ENCODE measurements at places on chromosomes 7 and 10. TPM values are rescaled to one million over a fixed set of nuclear protein-coding genes. Genes with fewer than 3 reads are reported as not detected.

The ECHDC3 gene
- total RNA-seq, result 1.1 TPM

The TFPI2 gene
- total RNA-seq, result not detected

The FAM237B gene
- not detected for total RNA-seq

The PLXNA4 gene
- 0.18 TPM for total RNA-seq

The ITPRID1 gene
- total RNA-seq, result not detected

The AMZ1 gene
- total RNA-seq, result 0.11 TPM

The UBE3C gene
- total RNA-seq, result 59.0 TPM

The SERPINE1 gene
- 1.2 TPM for total RNA-seq

The PHTF2 gene
- 25.4 TPM for total RNA-seq

The SFXN2 gene
- total RNA-seq, result 12.8 TPM

The WDFY4 gene
- 0.90 TPM for total RNA-seq

The WNT8B gene
- 0.47 TPM for total RNA-seq

The STEAP4 gene
- not detected for total RNA-seq

Data from activated CD8-positive, alpha-beta T cell treated with anti-CD3 and anti-CD28 coated beads for 36 hours (primary cell).